ENCODE measurements at places on chromosomes 6 and 20.

DNA sequence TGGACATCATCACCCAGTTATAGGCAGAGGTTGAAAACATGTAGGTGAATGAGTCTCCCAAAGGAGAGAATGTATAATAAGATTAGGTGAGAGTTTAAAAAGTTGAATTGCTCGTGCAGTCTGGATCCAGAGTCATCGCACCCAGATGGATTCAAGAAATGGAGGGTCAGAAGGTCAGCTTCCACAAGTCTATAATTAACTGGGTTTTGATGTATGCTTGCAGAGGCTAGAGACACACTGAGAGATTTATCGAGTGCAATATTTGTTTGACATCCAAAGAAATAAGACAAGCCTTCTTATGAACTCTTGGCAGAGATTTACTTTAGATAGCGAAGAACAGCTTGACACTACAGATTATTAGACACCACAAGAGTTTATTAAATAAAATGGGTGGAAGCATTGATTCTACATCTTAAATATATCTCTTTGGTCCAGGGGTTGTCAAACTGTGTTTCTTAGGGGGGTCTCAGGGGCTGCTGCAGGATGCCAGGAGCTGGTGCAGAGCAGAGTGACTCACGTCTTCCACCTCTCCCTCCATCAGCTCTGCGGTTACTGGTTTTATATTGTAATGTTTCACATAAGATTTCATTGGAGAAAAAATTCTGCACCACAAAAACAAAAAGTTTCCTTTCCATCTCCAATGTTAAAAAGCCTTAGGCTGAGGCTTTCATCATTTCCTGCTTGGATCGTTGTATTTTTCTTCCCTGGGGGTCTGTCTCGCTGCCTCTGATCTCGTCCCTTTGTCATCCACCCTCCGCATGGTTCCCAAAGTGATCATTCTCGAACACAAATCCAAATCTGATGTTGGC lies 176.2 kb upstream of the AHI1 start:
- no peak for DNase-seq

- no peak for DNase-seq
Measured at GRCh38 chr6:70666706-70667105, 977 bp upstream of the SMAP1 start.

DNA sequence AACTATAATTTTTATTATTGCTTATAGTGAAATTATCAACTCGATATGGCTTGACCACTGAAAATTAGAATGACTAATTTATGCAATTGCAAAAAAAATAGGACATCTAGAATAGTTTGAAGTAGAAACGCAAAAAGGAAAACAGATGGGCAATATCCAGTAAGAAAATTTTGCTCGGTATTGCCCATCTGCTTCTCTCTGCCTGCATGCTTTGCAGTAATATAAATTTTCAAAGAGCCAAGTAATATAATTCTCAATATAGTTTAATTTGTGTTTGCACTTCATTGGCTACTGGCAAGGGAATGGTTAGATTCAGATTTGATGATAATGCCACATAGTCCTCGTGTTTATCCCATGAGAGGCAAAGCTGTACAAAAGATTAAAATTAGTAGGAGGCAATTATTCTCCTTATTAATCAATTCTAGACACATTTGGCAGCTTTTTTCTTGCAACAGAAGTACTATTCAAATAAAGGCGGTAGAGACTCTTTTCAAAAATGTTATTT lies 27.3 kb upstream of the LAMA2 start:
- no peak for DNase-seq

GRCh38 chr6:88142297-88142668 lies 23.9 kb downstream of the CNR1 start:
- DNase-seq, result no peak

DNA sequence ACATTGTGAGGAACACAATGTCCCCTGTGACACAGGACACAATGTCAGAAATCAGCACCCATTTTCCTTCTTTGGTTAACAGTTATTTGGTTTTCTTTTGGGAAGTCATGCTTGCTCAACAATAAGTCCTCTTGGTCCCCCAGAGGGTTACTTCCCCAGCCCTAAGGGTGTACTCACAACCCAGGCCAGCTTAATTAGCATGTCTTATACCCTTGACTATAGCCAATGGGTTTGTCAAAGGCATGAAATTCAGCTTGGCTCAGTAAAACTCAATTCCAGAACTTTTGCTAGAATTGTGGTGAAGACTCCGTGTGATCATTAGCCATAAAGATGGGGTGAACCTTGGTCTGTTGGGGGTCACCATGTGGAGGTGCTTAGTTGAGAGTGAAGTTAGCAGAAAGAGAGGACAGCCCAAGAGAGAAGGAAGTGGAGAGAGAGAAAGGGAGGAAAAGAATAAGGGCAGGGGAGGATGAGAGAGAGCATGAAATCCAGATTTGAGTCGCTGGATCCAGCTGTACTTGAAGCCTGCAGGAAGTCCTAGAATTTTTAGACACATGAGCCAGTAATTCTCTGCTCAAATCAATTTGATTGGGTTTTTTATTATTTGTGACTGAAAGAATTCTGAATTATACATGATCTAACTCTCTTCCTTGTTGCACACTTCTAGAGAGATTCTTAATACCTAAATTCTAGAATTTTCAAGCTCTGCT lies 321.3 kb upstream of the JAG1 start:
- DNase-seq, result no peak
